ENCODE measurements at places on chromosomes 12 and 14.

- no peak for DNase-seq
Observed at GRCh38 chr14:74474376-74474775, 18.7 kb downstream of the NPC2 start.

DNA sequence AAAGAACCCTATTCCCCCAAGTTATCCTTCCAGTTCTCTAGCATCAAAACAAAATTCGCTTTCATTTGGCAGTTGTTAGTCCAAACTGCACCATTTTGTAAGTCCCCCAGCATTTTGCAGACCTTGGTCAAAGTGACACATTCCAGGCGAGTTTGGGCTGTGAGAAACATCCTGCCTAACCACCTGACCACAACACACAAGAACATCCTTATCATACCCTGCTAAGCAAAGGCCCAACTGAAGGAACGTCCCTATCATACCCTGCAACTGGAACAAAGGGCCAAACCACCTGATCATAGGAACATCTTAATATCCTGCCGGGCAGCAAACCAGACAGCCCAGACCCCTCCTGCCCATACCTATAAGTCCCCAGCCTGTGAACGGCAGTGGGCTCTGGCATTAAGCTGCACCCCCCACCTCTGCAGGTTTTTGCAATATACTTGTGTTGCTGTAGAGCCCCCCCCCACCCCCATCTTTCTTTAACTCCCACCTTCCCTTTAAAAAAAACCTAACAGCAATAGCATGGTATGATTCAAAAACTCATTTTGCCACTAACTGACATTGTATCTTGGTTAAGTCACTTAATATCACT, 2.7 kb downstream of the PCNX4 start:
- DNase-seq: peak; percentile 71

GRCh38 chr12:6226679-6227051, 26.5 kb downstream of the CD9 start:
- DNase-seq: no peak

DNA sequence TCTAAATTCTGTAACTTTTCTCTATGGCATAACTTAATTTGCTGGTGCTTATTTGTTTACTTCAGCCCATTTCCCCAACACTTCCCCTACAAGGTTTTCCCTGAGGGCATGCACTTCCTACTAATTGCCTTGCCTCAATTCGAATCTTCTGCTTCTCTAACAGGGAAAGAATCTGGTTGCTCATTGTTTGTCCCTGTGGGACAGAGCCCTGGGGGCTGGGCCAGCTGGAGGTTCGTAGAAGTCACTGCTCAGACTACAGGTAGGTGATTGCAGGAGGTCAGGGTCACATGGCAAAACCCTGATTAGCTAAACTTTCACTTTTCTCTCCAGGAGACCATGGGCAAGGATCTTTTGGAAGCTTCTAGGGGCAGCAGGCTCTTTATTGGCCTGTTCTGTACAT, 72.0 kb downstream of the ZFC3H1 start:
- no peak for DNase-seq

GRCh38 chr14:102320671-102321455, 1.3 kb downstream of the ZNF839 start:
- no peak for DNase-seq

DNA sequence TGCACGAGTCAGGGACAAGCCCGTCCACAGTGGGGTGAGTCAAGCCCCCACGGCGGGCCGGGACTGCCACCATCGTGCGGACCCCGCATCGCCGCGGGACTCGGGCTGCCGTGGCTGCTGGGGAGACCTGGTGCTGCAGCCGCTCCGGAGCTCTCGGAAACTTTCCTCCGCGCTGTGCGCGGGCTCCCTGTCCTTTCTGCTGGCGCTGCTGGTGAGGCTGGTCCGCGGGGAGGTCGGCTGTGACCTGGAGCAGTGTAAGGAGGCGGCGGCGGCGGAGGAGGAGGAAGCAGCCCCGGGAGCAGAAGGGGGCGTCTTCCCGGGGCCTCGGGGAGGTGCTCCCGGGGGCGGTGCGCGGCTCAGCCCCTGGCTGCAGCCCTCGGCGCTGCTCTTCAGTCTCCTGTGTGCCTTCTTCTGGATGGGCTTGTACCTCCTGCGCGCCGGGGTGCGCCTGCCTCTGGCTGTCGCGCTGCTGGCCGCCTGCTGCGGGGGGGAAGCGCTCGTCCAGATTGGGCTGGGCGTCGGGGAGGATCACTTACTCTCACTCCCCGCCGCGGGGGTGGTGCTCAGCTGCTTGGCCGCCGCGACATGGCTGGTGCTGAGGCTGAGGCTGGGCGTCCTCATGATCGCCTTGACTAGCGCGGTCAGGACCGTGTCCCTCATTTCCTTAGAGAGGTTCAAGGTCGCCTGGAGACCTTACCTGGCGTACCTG, 1.1 kb downstream of the PDE3A start:
- peak; percentile 23 for DNase-seq

GRCh38 chr12:53197011-53197640, 9.9 kb downstream of the ITGB7 start:
- DNase-seq: no peak

- DNase-seq: no peak
Observed at GRCh38 chr14:104974146-104974541, 4.0 kb downstream of the AHNAK2 start.

- DNase-seq: peak; percentile 31
Observed at GRCh38 chr14:61493239-61493638, 171.9 kb downstream of the PRKCH start.

DNA sequence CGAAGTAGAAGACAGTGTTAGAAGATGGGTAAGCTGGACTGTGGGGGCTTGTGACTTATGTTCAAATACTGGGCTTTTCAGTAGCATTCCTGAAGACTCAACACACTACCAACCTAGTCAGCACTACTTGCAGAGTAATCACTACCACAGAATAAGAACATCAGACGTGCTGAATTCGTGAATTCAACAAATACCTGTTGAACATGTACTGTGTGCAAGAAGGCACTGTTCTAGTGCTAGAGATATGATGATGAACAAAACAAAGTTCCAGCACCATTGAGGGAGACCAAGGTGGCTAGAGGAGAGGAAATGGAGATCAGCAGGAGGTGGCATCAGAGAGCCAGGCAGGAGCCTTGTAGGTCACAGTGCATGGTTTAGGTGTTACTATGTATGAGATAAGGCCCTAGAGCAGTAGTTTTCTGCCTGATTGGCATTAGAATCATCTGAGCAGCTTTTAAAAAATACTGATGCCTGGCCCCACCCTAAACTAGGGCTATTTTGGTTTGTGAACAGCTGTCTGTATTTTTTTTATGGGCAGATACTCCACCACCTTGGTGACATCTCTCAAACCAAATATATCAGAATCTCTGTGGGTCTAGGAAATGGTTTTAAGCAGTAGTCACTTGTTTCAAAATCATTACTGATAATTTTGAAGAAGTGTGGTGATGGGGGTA, 26.8 kb downstream of the FERMT2 start:
- no peak for DNase-seq

DNA sequence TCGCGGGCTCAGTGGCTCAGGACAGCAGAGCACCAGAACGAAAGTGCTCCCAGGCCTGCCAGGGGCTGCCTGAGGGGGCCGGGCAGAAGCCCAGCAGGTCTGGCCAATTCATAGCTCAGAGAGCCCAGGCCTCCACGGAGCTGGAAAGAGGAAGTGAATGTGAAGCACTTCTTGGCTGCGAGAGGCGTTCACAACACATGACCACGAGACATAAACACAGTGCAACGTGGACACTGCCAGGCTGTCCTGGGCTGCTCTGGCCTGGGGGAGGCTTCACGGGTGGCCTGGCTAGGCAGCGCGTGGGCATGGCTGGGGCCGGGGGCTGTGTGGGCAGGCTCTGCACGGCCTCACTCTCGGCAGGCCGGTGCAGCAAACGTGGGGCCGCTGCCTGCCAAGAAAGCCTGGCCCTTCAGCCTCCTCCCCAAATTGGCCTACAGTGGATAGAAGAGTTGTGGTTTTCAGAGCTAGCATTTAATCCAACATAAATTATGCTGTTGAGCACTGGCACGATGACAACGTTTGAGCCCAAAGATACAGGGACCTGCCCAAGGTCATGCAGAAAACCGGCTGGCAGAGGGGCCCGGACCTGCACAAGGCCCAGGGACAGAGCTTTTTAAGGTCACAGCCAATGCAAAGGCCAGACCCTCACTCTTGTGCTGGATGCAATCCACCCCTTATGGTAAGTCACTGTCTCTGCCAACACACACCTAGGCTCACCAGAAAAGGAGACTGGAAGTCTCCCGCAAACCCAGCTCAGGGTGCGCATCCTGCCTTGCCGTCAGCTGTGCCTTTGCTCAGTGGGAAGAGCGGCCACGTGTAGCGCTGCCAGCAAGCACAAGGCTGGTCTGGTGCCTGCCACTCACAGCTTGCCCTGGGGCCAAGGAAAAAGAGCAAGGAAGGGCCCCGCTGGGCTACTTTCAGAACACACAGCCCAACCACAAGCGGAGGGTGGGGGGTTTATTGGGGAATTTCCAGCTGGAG, 8.6 kb downstream of the SLC25A29 start:
- peak; percentile 59 for DNase-seq

DNA sequence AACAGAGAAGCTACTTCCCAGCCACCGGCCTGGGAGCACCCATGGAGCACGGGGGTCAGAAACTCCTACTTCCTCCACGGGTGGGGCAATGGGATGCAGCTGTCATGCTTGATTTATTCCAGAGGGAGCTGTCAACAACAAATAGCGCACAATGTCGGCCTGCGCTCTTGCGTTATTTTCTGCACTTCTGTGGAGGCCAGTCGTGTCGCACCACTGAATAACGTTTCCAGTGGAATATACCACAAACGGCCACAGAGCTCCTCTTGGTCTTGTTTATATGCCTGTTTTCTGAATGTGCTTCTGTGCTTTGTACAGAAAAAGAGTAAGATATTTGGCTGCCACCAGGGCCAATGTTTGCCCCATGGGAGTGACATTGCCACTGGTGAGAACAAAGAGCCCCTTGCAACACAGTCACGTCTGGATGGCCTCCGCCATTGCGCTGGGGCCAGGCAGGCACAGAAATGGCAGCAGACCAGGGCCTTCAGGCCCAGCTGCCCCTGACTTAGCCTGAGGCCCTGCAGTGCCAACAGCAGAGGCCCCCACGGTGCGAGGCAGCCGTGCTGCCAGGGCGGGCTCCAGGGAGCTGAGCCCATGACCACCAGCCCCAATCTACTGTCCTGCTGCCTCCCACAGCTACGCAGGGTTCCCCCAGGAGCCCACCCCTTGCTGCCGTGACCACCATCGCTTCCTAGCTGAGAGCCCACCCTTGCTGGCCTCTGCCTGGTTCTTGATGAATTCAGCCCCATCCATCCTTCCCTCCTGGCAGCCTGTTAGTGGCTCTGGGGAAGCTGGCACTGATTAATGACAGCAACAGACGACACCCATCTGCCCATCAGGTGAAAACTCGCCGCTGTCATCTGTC, 28.9 kb upstream of the TMEM179 start:
- no peak for DNase-seq

GRCh38 chr14:38189930-38190726, 17.6 kb upstream of the SSTR1 start:
- DNase-seq: no peak

- DNase-seq: no peak
Observed at GRCh38 chr14:61747342-61747741, 14.9 kb upstream of the SNAPC1 start.

DNA sequence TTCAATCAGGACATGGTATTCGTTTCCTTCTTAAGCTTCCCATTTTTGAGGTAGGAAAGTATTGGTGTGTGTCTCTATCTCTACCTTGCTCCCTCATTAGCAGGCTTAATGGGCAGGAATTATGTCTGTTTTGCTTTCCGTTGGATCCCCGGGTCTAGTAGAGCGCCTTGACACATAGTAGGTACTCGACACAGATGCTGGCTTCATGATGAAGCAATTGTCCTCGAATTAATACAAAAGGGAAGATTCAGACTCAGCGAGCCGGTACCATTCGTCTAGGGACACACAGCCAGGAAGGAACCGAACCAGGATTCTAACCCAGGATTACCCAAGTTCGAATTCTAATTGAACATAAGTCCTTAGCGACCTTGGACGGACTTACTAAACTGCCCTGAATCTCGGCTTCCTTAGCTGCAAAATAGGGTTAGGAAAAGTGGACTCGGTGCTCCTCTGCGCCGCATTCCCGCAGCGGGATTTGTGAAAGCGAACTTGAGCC, 496 bp upstream of the ISCU start:
- no peak for DNase-seq

DNA sequence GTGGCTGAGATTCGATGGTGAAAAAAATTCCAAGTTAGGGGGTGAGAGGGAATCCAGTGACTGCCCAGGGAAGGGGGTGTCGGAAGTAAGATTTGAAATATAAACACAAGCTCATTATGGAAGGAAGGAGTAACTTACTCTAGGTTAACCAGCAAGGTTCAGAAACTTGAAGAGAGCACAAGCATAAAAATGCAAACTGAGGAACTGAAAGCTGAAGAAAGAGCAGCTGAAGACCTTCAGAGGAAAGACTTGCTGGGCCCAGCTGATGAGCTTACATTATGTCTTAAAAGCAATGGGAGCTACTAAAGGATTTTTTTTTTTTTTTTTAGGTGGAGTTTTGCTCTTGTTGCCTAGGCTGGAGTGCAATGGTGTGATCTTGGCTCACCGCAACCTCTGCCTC, 189.7 kb upstream of the GRIN2B start:
- DNase-seq: no peak

DNA sequence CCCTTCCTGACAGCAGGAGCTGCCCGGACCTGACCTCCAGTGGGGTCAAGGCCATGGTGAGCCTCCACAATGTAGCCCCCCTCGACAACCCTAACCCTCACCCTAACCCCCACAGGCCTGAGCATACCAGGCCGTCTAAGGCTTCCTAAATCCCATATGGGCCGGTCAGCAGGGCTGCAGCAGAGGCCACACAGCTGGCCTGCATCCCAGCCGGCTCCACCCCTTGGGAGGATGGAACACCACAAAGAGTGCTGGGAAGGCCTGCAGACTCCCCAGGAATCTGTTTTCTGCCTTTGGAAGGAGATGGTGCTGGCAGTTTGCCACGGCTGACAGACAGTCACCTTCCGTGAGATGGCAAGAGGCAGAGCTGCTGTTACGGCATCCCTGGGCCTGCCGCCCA, 2.8 kb downstream of the TMEM179 start:
- DNase-seq: no peak

DNA sequence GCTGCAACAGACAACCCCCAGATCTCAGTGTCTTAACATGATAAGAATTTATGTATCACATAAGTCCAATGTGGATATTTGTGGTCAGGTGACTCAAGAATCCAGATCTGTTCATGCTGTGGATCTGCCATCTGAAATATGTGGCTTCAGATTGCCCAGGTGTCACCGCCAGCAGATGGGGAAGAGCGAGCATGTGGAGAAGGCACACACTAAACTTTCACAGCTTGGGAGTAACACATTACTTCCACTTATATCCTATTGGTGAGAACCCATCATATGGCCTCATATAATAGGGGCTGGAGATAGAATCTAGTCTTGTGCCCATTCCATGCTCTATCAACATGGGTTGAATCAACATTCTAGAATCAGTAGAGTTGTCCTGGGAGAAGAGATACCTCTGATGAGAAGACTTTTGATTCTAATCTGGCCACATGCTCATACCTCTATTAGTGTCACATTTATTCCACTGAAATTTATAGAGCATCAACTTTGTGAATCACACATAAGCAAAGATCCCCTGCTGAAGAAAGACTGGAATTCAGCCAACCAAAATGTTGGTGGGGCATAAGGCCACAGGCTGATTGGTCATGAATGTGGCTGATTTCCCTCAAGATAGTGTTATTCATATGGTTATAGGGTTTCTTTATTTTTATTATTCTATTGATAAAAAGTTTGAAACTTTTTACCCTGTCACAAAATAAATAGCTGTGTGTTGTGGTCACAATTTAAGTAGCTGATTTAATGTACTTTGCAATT, 6.0 kb upstream of the CALCOCO1 start:
- DNase-seq: no peak

All from H4 (cell line).